ENCODE measurements at places on chromosomes 13 and 19.

GRCh38 chr13:93476175-93476574 is 249.6 kb downstream of the GPC6 start:
- DNase-seq: no peak

DNA sequence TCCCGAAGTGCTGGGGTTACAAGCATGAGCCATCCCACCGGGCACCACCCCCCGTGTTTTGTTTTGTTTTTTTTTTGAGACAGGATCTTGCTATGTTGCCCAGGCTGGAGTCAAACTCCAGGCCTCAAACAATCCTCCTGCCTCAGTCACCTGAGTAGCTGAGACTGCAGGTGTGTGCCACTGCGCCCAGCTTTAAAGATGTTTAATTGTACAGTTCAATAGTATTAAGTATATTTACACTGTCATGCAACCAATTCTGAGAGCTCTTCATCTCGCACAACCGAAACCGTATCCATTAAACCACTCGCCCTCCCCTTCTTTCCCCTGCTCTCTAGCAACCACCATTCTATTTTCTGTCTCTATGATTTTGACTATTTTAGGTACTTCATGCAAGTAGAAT is 15.6 kb downstream of the NUCB1 start:
- no peak for DNase-seq

DNA sequence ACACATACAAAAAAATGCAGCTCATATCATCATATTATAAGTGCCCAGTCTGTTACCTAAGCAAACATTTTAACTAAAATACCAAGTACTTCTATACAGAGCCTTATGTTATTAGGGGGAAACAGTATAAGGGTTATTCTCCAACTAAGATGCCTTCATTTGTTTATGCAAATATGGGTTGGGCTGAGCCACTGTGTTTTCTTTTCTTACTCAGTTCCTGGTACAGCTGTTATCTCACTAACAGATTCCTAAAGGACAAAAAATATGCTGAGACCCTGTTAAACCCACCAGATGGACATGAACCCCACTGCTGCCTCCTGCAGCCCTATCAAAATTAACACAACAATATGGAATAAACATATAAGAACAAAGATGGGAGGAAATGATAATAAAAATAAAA is 34.5 kb upstream of the SMAD9 start:
- DNase-seq: no peak

- DNase-seq: no peak
Observed at GRCh38 chr13:91719033-91719432, 320.6 kb downstream of the GPC5 start.

GRCh38 chr13:44296856-44297255 is 76.8 kb upstream of the SERP2 start:
- no peak for DNase-seq

- DNase-seq: no peak
Observed at GRCh38 chr19:21612403-21612872, 107.0 kb downstream of the ZNF429 start.

GRCh38 chr19:7550987-7551761 is 15.7 kb downstream of the PNPLA6 start:
- DNase-seq: no peak

GRCh38 chr13:114012141-114012540 is 38.3 kb upstream of the C13orf46 start:
- DNase-seq: no peak

DNA sequence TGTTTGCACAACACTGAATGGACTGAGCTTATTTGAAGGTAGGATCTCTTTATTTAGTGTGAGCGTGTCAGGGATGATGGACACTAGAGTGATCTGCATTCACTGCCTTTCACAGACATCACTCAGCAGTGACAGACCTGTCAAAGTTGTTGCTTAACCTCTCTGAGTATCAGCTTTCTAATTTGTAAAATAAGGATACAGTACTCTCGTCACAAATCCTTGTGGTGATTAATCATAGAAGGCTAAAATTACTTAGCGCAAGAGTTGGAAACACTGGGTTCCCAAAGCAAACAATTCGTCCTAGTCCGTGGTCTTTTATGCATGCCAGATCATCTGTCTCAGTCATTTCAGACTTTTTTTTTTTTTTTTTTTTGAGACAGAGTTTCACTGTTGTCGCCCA is 16.6 kb downstream of the CARD8 start:
- DNase-seq: no peak

- DNase-seq: no peak
Observed at GRCh38 chr13:66659701-66660467, 570.3 kb downstream of the PCDH9 start.

- DNase-seq: no peak
Observed at GRCh38 chr19:44315883-44316282, 11.1 kb upstream of the ZNF235 start.
